ENCODE measurements at places on chromosomes 3 and 15. TPM values are rescaled to one million over a fixed set of nuclear protein-coding genes. Genes with fewer than 3 reads are reported as not detected.

The EIF1B gene
- 39.6 TPM for total RNA-seq

The PPP4R2 gene
- 90.2 TPM for total RNA-seq

The FBXO40 gene
- not detected for total RNA-seq

The SH3GL3 gene
- 0.14 TPM for total RNA-seq

The PLXND1 gene
- 16.5 TPM for total RNA-seq

The SNTN gene
- total RNA-seq = 0.39 TPM
